ENCODE measurements at places on chromosomes 1 and 21. TPM values are rescaled to one million over a fixed set of nuclear protein-coding genes. Genes with fewer than 3 reads are reported as not detected.

DNA sequence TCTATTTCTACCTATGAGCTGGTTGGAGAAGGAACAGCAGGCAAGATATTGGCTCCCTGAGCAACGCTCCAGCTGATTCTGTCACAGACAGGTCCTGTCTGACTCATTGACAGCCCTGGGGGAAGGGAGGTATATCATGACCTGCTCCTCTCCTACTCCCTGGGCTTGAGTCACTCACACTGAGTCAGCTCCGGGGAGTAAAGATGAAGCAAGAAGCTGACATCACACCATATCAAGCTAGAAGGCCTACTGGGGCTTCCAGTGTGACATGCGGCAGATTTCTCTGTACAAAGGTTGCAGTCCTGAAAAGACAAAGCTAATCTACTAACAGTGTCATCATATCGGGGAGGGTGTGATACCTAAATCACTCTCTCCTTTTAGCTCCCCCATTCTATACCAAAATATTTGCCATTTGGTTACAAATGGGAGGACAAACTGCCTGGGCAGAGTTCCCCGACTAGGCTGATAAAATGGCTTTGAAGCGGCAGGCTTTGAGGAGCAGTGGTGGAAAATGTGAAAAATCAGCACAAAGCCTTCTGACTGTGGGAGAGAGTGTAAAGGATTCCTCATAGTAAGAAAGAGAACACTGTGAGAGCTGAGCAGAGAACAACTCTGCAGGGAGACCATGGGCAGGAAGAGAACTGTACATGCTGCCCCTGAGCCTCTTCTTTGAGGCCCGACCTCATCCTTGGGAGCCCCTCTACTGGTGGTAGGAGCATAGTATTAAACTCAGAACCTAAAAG, 15.5 kb downstream of the PI4KB start:
- DNase-seq, result no peak

GRCh38 chr1:221940631-221941030, 198.7 kb upstream of the DUSP10 start:
- no peak for DNase-seq

DNA sequence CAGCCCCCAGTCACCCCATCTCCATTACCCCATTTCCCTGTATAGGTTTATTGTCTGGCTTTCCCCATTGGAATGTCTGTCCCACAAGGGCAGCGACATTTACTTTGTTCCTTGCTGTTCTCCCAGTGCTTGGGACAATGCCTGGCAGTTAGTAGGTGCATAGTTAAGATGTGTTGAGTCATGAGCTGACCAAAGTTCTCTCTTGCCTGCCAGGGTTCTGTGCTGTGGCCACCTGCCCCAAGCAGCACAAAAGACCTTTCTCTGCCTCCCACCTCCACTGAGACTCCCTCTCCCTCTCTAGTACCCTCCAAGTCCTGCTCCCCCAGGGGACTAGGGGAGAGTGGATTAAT, 40.0 kb downstream of the TMCO4 start:
- DNase-seq, result no peak

DNA sequence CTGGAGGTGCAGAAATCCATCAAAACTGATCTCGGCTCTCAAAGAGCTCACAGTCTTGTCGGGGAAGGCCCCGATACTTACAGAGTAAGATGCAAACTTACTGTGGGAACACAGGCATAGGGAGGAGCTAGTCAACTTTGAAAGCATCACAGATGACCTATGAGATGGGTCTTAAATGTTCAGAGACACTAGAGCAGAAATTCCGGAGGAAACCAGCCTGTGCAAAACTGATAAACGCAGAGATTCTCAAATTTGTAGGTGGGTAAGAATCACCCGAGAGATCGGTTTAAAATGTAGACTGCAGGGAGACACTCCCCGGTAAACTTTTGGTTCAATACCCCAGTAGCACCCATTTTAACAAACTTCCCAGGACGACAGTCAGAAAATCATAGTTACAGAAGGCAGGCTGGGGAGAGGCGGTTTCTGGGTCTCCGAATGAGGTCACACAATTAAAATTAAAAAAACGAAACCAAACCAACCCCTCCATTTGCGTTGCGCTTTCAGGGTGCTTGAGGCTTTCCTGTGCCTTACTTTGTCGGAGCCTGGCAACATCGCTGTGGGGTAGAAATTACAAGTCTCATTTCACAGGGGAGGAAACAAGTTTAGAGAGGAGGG, 755 bp upstream of the THRAP3 start:
- peak; percentile 21 for DNase-seq

- no peak for DNase-seq
Measured at GRCh38 chr1:213061263-213061662, 10.2 kb downstream of the RPS6KC1 start.

GRCh38 chr21:14686466-14687267, 140.6 kb upstream of the SAMSN1 start:
- no peak for DNase-seq

DNA sequence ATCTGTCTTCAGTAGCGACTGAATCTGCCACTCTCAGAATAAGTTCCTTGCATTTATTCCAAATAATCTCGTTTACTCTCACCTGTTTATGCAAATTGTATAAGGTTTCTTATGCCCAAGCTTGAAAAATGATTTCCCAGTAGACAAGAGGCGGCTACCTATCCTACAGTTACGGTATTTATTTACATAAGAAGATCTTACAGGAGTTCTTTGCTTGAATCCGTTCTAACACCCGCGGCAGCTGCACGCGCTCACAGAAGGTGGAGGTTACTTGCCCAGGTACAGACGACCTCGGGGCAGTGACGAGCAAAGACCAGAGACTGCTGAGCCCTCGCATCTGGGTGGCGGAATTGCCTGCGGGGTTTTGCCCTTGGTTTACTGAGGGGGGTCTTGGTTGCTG, 79.9 kb downstream of the SKI start:
- no peak for DNase-seq

Gene HES2
- 0.18 TPM for total RNA-seq
